ENCODE measurements at places on chromosomes 3 and 15. TPM values are rescaled to one million over a fixed set of nuclear protein-coding genes. Genes with fewer than 3 reads are reported as not detected.

The THBS1 gene
- 91.7 TPM for total RNA-seq

The MKRN3 gene
- 2.0 TPM for total RNA-seq

The GOLGA8Q gene
- 0.11 TPM for total RNA-seq

The STX19 gene
- total RNA-seq = 0.13 TPM

The TUSC7 gene
- not detected for total RNA-seq

The ZMYND10 gene
- 0.94 TPM for total RNA-seq
